CD4-positive, alpha-beta T cell treated with Interleukin-4 for 4 hours (primary cell): ENCODE measurements at places on chromosomes 11 and 22.

- DNase-seq, result peak; percentile 73
Measured at GRCh38 chr11:118202599-118203422, 22.0 kb downstream of the JAML start.

GRCh38 chr11:133669371-133670053 lies 137.2 kb upstream of the OPCML start:
- no peak for DNase-seq

GRCh38 chr11:122033631-122034030 lies 82.4 kb downstream of the BLID start:
- no peak for DNase-seq

- no peak for DNase-seq
Measured at GRCh38 chr11:78351979-78352841, 65.4 kb downstream of the GAB2 start.

DNA sequence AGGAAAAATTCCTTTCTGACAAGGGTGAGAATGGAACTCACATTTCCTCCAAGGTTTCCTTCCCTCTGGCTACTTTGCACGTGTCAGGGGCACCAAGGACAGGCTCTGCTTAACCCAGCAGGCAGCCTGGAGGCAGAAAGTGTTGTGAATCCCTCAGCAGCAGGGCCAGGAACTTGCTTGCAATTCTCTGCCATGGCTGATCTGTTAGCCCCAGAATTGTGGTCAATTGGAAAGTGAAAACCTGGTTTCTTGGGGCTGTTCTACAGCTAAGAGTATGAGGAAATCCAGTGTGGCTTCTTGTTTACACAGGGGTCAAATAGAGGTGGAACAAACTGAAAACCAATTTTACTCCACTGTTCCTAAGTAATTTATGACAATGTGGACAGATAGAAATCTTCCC lies 38.3 kb upstream of the CEP295 start:
- no peak for DNase-seq

DNA sequence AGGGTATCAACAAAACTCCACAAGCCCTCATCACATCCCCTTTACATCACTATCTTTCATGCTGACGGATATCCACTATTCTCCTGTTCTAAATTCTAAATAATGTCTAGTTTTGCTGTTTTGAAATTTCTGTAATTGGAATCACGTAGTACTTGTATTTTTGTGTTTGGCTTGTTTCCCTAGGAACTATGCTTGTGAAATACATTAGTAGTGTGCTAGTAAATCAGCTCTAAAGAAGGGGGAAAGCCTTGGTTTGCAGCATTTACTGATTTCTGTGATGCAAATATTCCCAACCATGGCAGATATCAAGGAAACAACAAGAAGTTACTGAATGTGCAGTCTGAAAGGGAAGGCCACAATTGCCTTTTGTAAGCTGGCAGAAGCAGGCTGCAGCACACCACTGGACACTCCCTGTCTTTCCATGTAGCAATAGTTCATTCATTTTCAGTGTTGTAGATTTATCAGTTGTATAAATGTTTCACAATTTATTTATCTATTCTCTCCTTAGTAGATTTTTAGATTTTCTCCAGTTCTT lies 4.7 kb upstream of the FOLH1 start:
- DNase-seq, result no peak

DNA sequence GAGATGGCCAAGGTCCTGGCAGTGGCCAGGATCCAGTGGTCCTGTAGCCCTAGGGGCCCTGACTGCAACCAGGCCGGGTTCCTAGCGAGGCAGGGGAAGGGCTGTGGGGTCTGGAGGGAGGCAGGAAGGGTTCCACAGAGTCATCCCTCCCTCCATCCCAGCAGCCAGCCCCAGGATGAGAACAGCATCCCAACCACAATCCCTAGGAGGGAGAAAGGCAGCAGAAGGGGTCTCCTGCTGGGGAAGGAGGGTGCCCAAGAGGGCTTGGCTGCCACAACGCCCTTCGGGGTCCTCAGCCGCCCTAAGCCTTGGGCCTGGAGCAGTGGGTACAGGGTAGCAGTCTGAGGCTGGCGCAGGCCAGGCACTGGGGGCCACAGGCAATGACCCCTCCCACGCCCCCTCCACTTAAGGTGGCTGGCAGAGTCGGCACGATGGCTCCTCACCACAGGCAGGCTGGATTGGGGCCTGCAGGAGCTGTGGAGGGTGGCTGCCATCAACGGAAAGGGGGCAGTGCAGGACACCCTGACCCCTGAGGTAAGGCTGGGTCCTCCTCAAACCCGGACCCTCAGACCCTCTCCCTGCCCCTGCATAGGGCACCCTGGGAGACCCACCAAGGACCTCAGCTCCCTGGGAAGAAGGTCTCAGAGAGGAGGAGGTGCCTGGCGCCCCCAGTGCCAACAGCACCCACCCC lies 7.2 kb downstream of the SLC22A12 start:
- no peak for DNase-seq

DNA sequence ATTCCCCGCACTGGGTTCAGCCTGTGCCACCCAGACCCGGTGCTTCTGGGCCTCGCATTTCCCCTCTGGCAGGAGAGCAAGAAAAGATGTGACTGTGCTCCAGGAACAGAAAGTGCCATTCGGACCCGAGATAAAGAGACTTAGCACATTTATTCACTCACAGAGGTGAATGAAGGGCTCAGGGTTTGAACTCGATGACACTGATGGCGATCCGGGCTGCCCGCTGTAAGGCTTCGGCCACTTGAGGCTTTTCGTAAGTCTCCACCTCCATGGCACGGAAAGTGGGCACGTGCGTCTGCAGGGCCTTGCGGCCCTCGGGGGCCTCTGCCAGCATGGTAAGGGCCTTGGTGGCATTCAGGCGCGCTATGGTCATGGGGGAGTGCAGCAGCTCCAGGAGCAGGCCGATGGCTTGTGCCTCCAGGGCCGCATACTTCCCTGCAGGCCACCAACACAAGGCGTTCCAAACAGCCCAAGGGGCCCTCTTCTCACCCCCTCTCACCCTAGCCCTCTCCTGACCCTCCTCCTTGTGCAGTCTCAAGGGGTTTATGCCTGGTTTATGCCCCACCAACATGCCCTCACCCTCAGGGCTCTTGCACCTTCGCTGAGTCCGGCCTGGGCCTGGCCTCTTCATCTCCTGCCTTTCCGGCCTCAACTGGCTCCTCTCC lies 10.9 kb upstream of the GNAZ start:
- no peak for DNase-seq

- DNase-seq, result no peak
Measured at GRCh38 chr11:64796047-64796756, 6.8 kb downstream of the MAP4K2 start.
